ENCODE measurements at places on chromosomes 13 and 19.
A peak's percentile ranks its signal among the peaks of the same experiment; 100 is the strongest.

- DNase-seq = peak; percentile 31
Measured at GRCh38 chr13:54536112-54536511, 1507.5 kb downstream of the OLFM4 start.

- no peak for DNase-seq
Measured at GRCh38 chr13:41460074-41460465, 2.7 kb downstream of the RGCC start.

DNA sequence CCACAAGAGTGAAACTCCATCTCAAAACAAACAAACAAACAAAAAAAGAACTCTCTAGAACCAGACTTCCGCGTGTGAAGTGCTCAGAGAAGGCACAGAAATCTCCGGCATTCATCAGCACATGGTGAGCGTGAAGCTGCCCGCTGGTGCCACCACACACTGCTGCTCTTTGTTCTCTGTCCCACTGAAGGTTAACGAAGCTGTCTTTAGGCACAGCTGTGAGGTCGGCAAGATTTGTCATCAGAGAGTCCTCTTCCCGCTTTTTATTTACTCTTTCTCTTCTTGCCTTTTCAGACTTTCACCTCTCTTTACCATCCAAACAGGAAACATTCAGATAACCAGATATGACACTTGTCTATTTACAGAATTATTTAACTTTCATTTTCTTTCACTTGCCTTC is 115.2 kb upstream of the ARGLU1 start:
- DNase-seq = no peak

- peak; percentile 42 for DNase-seq
Measured at GRCh38 chr19:33143897-33144405, 12.0 kb downstream of the WDR88 start.

DNA sequence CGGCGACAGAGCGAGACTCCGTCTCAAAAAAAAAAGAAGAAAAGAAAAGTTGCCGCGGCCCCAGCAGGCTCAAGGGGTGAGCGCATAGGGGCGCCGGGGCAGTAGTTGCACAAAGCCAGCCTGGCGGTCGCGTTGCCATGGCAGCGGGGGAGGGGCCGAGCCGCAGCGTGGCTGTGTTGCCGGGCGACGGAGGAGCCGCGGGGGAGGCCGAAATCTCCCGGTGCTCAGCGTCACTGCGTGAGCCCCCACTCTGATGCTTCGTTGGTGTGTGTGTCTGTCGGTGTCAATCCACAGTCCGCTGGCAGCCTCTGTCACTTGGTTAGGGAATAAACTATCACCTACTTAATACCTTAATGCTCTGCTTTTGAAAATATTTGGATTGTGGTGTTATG is 82.9 kb upstream of the C1QTNF9B start:
- DNase-seq = peak; percentile 35

DNA sequence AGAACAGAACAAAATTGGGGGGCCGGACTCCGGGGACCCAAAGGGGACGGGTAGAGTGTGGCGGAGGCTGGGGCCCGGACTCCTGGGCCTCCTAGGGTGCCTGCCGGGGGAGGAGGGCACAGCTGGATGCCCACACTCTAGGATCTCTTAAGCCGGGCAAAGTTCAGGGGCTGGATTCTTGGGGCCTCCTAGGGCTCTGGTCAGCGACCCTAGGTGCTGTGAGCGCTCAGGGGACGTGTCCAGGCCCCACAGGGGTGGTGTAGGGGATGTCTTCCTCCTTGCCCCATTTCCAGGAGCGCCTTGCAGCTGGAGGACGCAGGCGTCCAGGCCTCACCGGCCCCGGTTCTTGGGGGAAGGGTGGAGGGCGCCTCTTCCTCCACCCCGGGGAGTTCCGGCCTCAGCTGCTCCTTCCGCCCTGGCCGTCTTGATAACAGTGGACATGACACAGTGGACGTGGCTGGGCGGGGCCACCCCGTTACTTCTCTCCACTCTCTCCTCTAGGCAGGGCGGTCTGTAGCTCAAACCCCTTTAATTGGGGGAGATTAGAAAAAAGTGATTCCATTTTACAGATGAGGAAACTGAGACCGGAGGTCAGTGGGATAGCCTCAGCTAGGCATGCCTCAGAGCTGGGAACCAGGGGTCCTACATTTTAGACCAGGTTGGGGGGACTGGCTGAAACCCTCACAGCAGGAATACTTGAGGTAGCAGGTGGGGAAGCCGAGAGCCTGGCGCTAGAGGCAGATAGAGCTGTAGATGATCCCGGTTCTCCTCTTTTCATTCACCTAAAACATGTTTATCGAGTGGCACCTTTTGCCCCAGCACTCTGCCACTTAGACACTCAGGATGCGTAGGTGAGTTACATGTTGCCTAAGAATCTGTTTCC is 705 bp downstream of the STXBP2 start:
- DNase-seq = peak; percentile 16

DNA sequence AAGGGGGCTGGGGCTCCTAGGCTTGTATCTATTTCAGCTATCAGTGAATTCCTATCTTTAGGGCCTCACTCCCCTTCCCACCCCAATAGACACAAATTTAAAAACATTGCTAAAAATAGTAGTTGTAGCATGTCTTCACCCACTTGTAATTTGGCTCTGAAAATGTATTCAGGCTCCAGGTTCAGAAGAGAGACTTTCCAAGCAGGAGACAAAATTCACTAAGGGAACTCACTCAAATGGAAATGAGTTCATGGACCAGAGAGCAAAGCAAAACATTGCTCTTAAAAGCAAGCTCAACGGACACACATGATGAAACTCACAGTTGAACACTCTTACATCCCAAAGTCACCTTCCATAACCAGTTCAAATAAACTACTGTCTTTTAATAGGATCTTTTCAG is 36.8 kb downstream of the PHF11 start:
- DNase-seq = peak; percentile 6
